ENCODE measurements at places on chromosomes 3 and 15.

GRCh38 chr3:128496019-128496601, 3.1 kb upstream of the GATA2 start:
- no peak for DNase-seq

DNA sequence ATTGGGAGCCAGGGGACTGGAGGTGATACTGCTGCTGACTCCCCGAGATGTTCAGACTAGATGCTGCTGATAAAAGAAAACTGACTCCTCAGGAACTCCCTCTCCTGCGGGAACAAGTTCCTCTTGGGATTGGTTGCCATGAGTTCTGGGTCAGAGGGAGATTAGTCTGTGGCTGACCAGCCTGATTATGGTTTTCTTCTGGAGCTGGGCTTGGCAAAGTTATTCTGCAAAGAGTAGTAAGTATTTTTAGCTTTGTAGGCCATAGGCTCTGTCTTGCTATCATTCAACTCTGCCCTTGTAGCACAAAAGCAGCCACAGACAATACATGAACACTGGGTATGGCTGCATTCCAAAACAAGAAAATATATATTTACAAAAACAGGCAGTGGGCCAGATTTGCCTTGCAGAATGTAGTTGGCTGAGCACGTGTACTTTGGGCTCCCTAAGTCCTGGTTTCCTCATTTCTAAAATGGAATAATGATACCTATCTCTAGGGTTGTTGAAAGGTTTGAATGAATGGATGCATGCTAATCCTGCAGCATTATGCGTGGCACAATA, 796.8 kb downstream of the AGBL1 start:
- no peak for DNase-seq

GRCh38 chr3:89238846-89239245, 131.4 kb downstream of the EPHA3 start:
- no peak for DNase-seq

- peak; percentile 20 for DNase-seq
These were observed 313.2 kb upstream of the THBS1 start for GRCh38 chr15:39267685-39268084.

DNA sequence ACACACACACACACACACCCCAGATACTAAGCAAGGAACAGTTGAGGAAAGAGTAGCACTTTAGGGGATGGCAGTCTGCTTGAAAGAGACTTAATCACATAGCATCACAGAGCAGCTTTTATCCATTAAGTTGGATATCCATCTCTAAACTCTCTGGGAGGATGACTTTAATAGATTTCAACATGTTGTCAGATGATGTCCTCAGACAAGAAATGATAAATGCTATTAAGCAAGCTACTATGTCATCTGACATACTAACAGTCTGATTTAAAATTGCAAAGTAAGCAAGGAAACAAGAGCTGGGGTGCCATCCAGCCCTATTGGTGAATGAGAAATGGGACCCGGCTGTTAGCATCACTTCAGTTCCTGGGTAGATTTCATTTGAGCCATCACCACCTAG, 136.9 kb downstream of the PLCL2 start:
- no peak for DNase-seq

DNA sequence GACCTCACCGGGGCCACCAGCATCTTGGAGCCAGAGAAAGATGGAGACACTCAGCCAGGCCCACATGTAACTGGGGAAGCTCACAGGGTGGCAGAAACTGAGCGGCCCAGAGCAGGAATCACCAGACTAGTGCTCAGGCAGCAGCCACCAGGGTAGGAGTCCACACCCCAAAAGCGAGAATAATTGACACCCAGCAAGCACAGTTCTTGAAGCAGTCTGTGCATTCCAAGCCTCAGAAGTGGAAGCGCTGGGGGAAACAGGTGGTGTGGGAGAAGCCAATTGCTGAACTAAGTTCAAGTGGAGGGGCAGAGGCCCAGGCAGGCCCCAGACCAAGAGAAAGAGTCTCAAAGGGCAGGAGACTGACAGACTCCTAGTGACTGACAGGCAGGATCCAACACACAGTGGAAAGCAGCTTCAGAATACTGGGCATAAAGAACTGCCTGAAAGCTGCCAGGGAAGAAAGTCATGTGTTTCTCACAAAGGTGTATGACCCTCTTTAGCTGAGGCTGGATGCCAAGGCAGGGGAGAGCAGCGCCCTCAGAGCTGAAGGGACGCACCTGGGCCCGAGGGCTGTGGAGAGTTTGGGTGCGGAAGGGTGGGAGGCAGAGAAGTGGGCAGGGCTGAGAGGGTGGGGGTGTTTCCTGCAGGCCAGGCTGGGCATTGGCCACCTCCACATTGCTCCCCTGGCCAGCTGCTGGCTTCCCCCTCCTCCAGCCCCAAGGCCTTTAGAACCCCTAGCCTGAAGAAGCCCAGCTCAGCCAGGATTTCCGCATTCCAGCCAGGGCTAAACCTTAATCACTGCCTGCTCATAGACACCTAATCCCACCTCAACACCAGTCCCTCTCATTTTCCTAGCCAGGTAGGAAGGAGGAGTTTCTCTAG, 7.7 kb downstream of the NT5DC2 start:
- no peak for DNase-seq

- DNase-seq = no peak
These were observed 32.3 kb downstream of the RNU5B-1 start for GRCh38 chr15:65336493-65337435.

- peak; percentile 85 for DNase-seq
These were observed 16.0 kb downstream of the HDAC11 start for GRCh38 chr3:13495921-13496723.

- DNase-seq = no peak
These were observed 152.3 kb downstream of the ZBTB20 start for GRCh38 chr3:114994554-114995341.

- DNase-seq = no peak
These were observed 111.1 kb upstream of the HACD2 start for GRCh38 chr3:123695731-123696640.

- DNase-seq = peak; percentile 80
These were observed 187.2 kb downstream of the SHQ1 start for GRCh38 chr3:72661115-72661457.

GRCh38 chr15:74384566-74384880, 17.1 kb upstream of the CYP11A1 start:
- no peak for DNase-seq

DNA sequence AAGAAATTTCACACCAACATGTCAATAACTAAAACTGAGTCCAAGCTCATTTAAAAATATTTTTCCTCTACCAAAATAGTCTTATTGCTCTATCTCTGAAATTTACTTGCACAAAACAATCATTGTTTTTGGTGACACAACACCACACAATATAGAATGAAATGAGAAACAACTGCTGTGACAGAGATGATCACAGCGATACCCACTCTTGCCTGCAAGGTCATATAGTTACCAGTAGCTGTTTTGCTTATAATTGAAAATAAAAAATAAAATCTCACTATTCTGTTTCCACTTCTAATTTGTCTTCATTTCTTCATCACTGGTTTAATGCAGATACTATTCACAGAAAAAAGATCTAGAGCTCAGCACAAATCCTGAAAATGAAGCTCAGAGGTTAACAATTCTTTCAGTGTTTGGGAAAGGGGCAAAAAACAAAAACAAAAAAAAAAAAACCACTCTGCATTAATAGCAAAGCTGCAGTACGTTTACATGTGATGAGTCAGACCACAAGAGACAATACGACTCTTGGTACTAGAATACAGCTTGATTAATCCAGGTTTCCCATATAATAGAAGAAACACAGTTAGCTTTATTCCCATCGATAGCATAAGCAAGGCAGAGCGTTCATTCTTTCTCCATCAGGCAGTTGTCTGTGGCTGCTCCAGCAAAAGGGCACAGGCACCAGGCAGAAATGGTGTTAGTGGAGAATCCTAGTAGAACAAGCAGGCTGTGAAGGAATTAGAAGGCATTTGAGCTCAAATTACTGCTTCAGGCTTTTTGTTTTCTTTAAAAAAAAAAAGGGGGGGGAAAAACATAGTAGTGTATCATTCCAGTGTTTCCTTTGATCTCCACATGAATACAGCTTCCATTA, 773 bp downstream of the ANKRD28 start:
- DNase-seq = peak; percentile 74

DNA sequence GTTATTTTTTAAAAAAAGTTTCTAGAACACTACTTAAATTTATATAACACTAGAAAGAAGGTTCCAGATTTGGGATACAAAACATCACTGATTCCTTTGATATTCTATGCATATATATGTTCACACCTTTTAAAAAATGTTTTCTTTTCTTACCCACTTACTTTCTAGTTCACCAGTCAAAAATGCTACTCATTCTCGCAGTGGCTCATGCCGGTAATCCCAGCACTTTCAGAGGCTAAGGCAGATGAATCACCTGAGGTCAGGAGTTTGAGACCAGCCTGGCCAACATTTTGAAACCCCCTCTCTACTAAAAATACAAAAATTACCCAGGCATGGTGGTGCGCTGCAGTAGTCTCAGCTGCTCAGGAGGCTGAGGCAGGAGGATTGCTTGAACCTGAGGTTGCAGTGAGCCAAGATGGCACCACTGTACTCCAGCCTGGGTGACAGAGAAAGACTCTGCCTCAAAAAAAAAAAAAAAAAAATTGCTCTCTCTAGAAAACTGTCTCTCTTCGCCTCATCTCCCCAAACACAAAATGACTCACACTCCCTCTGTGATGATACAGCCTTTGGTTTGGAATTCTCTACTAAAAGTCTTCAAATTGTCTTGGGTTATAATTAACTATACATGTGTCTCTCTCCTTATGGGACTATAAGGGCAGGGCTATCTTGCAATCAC, 52.6 kb upstream of the TGFBR2 start:
- DNase-seq = peak; percentile 75

GRCh38 chr15:28726102-28726501, 13.9 kb upstream of the GOLGA8M start:
- no peak for DNase-seq

DNA sequence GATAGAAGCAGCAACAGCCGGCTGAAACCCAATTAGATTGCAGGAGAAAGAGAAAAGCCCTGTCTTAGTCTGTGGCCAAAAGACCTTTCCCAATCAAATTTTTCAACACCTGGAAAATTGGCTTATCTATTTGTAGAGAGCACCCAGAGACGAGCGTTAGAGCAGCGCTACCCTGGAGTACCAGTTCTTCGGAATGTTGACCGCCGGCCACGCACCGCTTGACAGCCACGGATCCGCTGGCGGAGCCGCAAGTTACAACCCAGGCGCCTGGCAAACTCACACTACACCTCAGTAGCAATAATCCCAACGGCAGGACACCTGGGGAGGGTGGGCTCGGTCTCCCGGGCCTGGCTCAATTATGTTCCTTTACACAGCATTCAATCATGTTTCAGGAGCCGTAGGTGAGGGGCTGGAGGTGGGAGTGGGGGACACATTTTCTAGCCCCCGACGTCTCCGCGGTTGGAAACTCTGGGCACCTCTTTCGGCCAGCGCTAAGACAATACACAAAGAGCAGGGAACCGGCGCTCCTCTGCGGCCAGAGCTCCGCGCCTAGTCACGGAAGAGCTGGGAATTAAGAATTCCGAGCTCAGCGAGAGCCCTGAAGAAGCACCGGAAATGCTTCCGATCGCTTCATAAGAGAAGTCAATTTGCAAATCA, 1.2 kb downstream of the MB21D2 start:
- DNase-seq = peak; percentile 50

GRCh38 chr15:33194704-33195670, at the start of gene FMN1:
TSS of gene FMN1 (minus strand) at chr15:33194714. CDS start at chr15:33154914, 39,800 bp downstream.
- peak; percentile 91 for DNase-seq

- DNase-seq = peak; percentile 40
These were observed 71.5 kb downstream of the SLC12A8 start for GRCh38 chr3:125140818-125141595.
